ENCODE measurements at places on chromosomes 4 and X.

GRCh38 chr4:44494810-44495701, 46.4 kb upstream of the KCTD8 start:
- no peak for DNase-seq

DNA sequence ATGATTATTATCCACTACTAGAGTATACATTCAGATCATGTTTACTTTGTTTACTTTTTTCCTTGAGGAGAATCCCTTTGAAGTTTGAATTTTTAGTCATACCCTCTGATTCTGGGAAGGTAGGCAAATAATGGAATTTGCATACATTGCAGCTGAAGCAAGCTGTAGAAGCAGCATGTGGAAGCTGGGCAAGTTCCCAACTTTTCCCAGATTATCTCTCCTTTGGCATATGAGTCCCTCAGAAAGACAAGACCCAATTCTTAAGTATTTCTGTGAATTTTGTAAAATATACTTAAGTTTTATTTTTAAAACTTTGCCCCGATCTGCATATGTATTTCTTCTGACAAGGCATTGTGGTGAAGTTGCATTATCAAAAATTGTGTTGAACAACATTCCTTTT, 94.9 kb downstream of the CNKSR2 start:
- no peak for DNase-seq

- DNase-seq: no peak
Measured at GRCh38 chrX:72402614-72403013, 96.9 kb upstream of the CITED1 start.

GRCh38 chr4:148574502-148574901, 132.3 kb upstream of the NR3C2 start:
- no peak for DNase-seq

GRCh38 chrX:71475785-71476540, 56.9 kb upstream of the OGT start:
- no peak for DNase-seq

- no peak for DNase-seq
Measured at GRCh38 chr4:6221301-6221850, 21.0 kb upstream of the JAKMIP1 start.

- DNase-seq: no peak
Measured at GRCh38 chrX:68941385-68941952, 112.6 kb downstream of the EFNB1 start.

DNA sequence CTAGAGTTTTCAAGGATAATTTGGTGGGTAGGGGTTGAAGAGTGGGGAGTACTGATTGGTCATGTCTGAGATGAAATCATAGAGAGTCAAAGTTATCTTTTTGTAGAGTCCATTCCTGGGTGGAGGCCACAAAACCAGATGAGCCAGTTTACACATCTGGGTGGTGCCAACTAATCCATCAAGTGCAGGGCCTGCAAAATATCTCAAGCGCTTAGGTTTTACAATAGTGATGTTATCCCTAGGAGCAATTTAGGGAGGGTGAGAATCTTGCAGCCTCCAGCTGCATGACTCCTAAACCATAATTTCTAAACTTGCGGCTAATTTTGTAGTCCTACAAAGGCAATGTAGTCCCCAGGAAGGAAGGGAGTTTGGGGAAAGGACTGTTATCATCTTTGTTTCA, 988.3 kb upstream of the LCORL start:
- DNase-seq: no peak

- no peak for DNase-seq
Measured at GRCh38 chr4:96599752-96600151, 759.9 kb downstream of the PDHA2 start.

- no peak for DNase-seq
Measured at GRCh38 chr4:53899586-53900270, 164.7 kb downstream of the CHIC2 start.

GRCh38 chr4:100894339-100894870, 376.6 kb upstream of the EMCN start:
- no peak for DNase-seq

DNA sequence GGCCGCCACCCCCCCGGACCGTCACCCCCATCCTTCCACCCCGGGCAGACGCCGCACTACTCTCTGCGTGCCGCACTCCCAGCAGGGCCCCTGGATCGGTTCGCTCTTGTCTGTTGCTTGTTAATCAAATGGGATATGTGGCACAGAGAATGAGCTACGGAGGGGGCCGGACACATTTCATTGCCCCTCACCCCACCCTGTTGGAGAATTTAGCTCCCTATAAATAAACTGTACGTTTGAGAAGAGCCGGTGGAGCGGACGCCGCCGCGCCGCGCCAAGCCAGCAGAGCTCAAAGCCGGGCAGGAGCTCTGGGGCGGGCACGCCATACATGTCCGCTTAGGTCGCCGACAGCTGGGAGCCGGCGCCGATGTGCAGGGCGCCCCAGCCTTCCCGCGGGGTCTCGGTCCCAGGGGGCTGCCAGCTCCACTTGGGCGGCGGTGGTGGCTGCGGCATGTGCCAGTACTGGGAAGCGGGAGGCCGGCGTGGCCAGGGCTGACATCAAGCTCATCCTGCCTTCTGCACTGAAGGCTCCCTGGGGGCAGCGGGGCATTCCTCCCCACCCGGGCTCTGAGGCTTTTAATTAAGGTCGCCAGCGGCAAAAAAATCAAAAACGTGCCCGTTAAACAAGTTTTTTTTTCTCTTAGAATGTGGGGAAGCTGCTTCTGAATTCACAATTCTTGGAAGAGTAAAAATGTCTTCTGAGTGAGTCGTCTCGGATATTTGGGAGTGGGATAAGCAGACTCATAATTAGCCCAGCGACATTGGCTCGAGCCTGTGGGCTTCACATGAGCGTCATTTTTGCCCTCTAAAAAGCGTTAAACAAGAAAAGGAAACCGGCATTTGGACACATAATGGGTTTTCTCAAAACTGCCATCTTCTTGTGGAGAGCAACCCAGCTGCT, 1.1 kb upstream of the PCDH19 start:
- no peak for DNase-seq

- no peak for DNase-seq
Measured at GRCh38 chrX:100905620-100906019, 23.1 kb downstream of the XKRX start.

GRCh38 chrX:24259544-24260240, 54.2 kb downstream of the SUPT20HL2 start:
- peak; percentile 1 for DNase-seq

DNA sequence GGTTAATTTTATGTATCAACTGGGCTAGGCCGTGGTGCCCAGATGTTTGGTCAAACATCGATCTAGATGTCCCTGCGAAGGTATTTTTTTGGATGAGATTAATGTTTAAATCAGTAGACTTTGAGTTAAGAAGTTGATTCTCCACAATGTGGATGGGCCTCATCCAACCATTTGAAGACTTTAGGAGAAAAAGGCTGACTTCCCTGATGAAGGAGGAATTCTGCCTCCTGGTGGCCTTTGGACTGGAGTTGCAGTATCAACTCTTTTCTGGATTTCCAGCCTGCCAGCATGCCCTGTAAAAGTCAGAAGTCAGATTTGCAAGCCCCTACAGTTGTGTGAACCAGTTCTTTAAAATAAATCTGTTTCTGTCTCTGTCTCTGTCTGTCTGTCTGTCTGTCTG, 91.4 kb downstream of the STK32B start:
- DNase-seq: no peak

DNA sequence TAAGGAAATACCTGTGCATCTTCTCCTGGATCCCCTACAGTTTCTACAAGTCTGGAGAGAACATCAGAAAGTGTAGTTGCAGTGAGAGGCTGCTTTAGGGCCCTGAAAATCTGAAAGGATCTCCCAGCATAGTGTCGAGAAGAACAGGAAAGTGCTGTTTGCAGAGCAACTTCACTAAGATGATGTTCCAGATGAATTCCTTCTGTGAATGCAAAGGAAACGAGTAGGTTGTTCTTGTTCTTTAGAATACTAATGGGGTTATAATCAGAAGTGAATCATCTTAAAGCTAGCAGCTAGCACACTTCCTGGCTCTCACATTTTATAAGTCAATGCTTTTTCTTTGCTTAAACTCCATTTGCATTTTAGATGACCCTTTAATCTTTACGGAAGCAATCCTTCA, 53.7 kb downstream of the ZAR1 start:
- DNase-seq: no peak

- no peak for DNase-seq
Measured at GRCh38 chrX:131061306-131061705, 3.2 kb downstream of the ARHGAP36 start.
